ENCODE measurements at places on chromosomes 2 and 18. TPM values are rescaled to one million over a fixed set of nuclear protein-coding genes. Genes with fewer than 3 reads are reported as not detected.

SPTBN1 gene
- 98.2 TPM for total RNA-seq

GRCh38 chr2:187936228-187936627 lies 355.4 kb upstream of the GULP1 start:
- no peaks in the 10 kb centered on the region for H3K36me3 ChIP-seq
- H3K4me3 ChIP-seq, result no peak overlapping the region
- no peaks in the 10 kb centered on the region for H3K27me3 ChIP-seq
- no peak overlapping the region for H3K27ac ChIP-seq

DNA sequence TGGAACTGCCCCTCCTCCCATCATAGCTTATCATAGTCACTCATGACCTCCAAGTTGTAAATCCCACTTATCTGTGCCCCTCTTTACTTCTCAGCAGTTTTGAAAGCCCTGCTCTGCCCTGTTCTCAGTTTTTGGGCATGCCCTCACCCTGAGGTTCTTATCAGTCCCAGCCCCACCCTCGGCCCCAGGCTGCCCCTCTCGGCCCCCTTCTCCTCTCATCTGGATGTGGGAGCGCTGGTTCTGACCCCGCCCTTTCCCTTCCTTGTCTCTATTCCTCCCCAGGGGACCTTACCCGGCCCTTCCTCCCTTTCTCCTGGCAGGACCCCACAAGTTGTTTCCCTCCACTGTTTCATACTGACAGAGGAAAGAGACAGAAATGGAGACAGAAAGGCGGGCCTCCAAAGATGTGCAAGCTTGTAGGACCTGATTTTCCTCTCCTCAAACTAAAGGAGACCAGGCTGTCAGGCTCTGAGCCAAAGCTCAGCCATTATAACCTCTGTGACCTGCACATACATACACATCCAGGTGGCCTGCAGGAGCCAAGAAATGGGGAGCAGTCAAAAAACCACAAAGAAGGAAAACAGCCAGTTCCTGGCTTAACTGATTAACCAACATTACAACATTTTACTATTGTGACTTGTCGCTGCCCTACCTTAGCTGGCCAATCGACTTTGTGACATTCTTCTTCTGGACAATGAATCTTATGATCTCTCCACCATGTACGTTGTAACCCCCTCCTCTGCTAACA lies 171.0 kb upstream of the HS6ST1 start:
- no peaks in the 10 kb centered on the region for H3K4me1 ChIP-seq
- no peak overlapping the region for H3K4me3 ChIP-seq
- no peak overlapping the region for H3K27ac ChIP-seq
- no peaks in the 10 kb centered on the region for H3K36me3 ChIP-seq
- peaks cover 7% of the 10 kb centered on the region for H3K27me3 ChIP-seq
- no peak for DNase-seq

GRCh38 chr18:73879328-73879727 lies 268.3 kb downstream of the FBXO15 start:
- no peak for DNase-seq
- no peak overlapping the region for H3K4me3 ChIP-seq
- no peaks in the 10 kb centered on the region for H3K4me1 ChIP-seq
- no peak overlapping the region for H3K27ac ChIP-seq

Measured in psoas muscle (tissue), 8 donors.